ENCODE measurements at places on chromosomes 1 and 21.
A peak's percentile ranks its signal among the peaks of the same experiment; 100 is the strongest.

DNA sequence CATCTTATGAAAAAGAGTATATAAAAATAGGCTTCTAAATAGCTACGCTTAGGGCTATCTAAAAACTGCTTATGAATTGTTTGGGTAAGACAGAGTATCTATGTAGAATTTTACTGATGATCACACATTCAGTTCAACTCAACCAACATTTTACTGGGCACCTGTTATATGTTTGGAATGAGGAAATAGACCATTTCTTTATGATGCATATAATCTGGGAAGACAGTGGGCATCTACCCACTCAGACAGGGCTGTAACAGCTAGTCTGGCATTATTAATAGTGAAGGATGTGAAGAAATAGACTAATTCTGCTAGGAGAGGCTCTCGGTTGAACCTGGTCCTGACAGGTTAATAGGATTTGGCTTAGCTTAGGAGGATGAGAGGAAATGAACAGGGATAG is 56.9 kb downstream of the TIAM1 start:
- no peak for DNase-seq

DNA sequence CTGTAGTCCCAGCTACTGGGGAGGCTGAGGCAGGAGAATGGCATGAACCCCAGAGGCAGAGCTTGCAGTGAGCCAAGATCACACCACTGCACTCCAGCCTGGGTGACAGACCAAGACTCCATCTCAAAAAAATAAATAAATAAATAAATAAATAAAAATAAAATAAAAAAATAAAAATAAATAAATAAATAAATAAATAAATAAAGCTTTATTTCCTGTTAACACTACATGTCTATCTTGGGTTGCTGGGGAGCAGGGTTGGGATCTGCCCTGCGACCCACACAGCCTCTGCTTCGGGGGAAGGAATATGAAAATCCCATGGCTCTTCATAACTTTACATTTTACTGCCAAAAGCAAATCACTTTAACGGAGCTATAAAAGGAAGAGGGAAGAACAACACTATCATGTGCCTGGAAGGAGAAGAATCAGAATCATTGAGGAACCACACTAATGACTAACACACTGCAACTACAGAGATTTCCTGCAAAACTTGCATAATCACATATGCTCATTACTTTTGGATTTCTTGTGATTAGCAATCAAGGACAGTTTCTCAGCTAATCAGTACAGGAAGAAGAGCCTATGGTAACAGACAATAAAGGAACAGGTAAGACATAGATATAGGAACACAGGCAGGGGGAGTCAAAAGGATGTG is 72.8 kb upstream of the CD55 start:
- DNase-seq, result no peak

DNA sequence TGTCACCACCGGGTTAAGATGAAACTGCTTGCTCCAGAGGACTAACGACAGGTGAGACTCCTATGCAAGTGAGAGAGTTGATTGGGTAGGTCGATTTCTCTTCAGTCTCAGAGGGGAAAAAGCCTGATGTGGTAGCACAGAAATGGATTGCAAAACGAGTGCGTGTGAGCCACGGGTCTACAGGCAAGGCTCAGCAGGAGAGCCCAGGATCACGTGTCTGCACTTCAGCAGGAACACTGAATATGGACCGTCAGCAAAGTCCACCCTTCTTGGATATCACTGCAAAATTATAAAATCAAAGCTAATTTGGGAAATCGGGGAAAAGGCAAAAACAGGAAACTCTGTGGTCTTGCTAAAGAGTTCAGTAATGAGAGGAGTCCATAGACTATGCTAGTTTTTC is 107.7 kb upstream of the ZNF648 start:
- DNase-seq, result no peak

DNA sequence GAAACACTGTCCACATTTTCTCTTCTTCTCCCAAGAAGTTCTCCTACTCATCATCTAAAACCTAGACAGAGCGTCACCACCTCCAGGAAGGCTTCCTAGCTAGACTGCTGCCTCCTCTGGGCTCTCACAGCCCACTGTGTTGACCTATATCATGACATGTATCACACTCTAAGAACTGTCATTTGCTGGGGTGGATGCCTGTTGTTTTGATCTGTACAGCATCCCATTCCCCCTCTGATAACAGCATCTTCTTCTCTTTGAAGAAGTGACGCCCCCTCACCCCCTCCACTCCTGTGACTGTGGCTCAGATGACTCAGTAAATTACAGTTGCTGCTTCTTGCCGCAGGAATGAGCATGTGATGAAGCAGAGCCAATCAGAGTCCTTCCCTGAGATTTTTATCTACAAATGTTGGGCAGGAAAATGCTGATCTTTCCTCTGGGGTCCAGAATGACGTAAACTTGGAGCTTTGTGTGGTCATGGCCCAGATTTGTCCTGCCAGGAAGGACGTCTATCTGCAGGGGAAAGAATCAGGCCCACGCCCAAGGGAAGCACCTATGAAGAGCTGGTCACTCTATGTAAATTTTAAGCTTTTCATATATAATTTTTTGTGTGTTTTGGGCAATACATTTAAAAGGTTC is 28.0 kb upstream of the FOXO6 start:
- no peak for DNase-seq

DNA sequence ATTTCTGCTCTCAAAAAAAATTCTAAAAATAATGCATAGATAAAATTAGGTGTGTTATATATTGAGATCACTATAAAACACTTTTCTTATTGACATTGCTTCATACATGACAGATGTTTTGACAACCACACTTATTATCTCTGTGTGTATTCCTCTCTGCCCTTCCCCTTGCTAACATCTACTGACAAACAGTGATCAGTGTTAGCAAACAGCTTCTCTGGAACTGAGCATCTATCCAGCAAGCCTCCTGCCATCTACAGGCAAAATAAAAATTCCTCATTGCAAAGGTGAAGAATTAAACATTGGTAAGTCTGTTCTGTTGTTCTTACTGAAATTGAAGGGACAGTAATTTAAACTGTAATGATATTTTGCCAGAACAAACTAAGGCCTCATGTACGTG is 2153.9 kb downstream of the NCAM2 start:
- no peak for DNase-seq

DNA sequence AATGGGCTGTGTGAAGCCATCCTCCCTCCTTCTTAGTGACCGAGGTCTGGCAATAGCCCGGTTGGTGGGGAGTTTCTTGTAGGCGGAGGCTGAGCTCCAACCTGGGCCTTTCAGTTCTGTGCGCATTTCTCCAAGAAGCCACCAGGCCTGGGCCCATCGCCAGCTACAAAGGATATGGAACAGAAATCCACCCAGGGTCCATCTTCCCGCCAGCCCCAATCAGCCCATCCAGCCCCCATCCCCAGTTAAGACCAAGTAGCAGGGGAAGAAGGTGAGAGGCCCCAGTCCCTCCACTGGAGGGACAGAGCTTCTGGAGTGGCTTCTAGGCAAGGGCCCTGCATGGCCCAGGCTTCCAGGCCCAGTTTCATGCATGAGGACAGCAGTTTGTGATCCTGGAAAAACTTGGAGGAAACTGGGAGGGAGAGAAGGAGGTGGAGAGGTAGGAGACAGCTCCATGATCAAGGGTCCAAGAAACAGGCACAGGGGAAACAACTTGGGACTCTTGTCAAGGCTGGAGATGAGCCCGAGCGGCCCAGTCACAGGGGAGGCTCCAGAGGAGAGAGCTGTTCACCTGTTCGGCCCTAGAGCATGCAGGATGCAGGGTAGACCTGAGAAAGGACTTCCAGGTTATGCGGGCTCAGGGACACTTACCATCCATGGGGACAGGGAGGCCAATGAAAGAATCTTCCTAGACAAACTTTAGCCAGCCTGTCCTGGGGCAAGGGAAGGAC is 261.2 kb downstream of the PTPRU start:
- no peak for DNase-seq

DNA sequence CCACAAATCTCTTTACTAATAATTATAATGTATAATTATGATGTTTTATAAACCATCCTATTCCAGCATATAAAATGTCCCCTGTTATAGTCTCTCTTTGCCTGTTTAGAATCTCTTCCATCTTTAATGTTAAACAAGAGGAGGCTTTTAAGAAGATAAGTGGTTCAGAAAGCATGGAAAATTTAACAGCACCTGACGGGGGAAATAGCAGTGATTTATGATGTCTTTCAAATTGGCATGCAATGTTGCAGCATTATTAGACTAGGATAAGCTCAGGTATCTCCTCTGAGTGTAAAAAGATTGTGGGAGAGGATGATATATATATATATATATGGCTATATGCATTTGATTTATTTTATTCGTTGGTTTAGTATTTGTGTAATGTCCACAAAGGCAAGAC is 24.4 kb downstream of the GIPC2 start:
- no peak for DNase-seq

GRCh38 chr1:90396917-90397316 is 320.2 kb downstream of the BARHL2 start:
- no peak for DNase-seq

GRCh38 chr1:97826820-97827219 is 94.0 kb downstream of the DPYD start:
- no peak for DNase-seq

DNA sequence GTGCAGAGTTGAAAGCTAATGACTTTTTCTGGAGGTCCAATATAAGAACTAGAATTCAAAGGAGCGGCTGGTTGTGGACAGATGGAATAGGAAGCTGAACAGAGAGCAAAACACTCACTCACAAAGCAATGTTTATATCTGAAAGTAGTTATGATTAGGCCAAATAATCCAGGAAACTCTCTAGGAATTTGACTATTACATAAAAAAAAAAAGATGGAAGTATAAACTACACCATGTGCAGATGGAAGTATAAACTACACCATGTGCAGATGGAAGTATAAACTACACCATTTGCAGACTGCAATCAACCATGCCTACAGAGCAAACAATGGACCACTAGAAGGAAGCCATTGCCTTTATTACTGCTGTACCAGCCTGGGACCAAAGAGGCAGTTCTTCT is 771.1 kb downstream of the BRINP3 start:
- DNase-seq, result no peak

DNA sequence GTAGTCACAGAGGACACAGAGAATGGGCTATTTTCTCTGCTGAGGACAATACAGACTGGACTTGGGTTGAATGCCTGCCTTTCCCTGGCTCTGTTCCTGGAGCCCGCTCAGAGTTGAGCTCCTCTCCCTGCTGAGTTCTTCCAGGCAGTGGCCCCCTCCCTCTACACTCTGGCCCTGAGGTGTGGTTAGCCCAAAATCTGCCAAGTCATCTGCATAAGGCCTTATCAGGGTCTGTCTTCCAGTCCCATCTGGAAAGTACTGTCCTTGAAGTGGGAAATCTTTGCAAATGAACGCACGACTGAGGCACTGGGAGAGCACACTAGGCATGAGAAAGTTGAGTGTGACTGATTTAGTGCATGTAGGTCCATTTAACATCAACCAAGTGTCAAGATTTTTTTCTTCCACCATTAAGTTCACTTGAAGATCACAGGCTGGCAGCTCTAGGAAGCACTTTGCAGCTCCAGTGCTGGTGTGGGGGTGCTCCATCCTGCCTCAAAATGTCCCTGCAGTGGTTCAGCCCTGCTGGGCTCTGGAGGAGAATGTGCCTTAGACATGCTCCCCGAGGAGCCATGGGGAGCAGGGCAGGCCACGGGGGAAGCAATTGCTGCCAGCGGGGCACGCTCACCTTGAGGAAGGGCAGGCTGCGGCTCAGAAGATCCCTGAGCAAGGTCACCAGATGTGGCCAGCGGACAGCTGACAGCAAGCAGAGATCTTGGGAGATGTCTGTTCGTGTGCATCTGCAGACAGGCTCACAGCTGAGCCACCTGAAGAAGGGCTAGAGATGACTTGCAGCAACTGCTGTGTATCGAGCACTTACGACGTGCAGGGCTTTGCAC is 41.5 kb downstream of the IER5 start:
- no peak for DNase-seq

DNA sequence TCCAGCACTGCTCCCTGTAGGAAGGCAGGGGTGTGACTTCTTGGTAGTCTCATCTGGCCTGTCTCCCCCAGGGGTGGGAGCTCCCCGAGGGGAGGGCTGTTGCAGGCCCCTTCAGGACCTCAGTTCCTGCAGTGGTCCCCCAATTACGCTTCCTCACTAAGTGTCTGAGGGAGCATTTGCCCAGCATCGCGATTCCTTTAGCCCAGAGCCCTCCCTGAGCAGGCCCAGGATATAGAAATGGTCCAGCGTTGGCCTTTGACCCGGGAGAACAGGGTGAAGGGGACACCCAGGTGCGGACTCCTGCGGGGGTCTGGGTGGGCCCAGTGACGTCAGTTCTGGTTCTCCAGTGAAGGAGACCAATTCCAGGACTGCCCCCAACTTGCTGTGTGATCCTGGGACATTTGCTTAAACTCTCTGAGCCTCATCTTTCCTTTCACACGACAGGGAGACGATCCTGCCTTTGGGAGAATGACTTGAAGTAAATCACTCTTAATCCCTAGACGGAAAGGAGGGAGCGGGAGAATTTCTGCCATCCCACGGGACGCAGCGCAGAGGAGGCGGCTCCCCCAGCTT is 32.6 kb upstream of the BTG2 start:
- no peak for DNase-seq

DNA sequence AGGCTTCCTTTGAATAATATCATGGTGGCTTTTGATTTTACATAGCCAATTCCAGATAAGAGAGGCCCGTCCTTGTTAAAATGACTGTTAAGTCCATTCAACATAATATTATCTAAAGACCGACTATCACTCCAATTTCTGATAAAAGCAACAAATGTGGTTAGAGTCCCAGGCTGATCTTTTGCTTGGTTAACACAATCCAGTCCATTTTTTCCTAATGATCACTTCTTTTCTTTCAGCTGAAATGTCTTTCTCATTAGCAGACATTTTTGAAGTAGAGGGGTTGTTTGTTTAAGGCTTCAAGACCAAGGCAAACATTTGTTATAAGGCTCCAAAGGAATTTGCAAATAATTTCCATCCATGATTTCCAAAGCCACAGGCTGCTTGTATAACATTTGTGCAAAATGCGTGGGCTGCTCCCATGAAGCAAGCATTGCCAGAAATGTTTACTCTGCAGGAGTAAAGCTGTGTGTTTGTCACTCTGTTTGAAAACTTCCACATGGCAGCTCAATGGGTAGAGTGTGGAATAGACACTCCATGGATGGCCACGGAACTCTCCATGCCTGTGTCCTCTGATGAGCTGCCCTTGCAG is 111.5 kb downstream of the PSMG1 start:
- peak; percentile 44 for DNase-seq

GRCh38 chr1:184075055-184076029 is 23.8 kb downstream of the TSEN15 start:
- peak; percentile 64 for DNase-seq

DNA sequence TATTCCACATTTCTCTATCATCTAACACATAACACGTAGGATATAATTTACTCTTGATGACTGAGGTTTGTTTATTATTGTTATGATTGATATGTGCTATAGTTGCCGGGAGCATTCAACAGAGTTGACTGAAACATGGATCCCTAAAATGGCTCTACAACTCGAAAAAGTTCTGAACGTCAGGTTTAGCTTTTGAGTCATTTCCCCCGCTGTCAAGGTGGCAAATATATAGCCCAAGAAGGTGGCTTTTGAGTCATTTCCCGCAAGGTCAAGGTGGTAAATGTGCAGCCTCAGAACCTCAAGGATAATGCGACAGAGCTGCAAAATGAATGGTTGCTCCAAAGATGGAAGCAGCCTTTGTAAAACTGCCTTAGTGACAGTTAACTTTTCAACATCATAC is 104.0 kb downstream of the NIBAN1 start:
- DNase-seq, result no peak

GRCh38 chr21:46509741-46510502 is 51.2 kb downstream of the DIP2A start:
- DNase-seq, result peak; percentile 80
